ENCODE measurements at places on chromosomes 12 and 14.

- no peak for DNase-seq
Observed at GRCh38 chr14:95697764-95698163, 11.5 kb downstream of the TCL1B start.

DNA sequence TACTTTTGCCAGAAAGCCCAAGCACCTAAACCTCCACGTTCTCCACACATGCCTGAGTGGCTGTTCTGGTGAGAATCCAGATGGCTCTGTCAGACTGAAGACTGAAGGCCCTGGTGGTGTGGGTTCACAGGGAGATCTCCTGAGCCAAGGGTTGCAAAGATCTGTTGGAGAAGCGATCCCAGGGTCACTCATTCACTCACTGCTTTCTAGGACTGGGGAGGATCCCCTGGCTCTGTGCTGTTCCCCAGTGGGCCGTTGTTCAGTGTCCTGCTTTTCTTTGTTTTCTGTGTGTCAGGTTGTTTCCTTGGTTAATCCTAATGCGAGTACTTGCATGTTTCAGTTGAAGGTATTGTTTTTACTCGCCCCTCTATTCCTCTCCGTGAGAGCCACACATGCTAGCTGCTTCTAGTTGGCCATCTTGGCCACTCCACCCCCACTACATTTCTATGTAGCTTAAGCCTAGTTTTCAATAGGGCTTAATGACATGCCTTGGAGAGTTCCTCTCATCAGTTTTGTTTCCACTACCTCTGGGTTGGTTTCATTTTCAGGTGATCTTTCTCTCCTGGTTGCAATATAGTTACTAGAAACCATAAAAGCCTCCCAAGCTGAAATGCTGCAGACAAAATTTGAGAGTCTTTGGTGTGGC is 144.5 kb upstream of the SLC38A2 start:
- DNase-seq, result no peak

DNA sequence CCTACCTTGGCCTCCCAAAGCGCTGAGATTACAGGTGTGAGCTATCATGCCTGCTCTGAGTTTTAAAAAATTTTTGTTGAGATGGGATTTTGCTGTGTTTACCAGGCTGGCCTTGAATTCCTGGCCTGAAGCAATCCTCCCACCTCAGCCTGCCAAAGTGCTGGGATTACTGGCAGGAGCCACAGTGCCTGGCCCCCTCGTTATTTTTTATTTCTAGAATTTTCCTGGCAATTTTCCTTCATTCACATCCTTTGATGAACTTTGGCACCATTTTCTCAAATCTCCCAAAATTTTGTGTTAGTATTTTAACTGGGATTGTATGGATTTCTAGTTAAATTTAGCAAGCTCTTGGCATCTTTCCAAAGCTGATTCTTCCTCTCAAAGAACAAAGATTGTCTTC is 24.6 kb upstream of the SCARB1 start:
- DNase-seq, result no peak

- DNase-seq, result no peak
Observed at GRCh38 chr12:125222876-125223275, 157.6 kb downstream of the AACS start.

- DNase-seq, result no peak
Observed at GRCh38 chr14:21059842-21060613, 2.4 kb downstream of the RNASE8 start.

GRCh38 chr12:122454739-122455138 is 32.3 kb upstream of the CLIP1 start:
- no peak for DNase-seq

DNA sequence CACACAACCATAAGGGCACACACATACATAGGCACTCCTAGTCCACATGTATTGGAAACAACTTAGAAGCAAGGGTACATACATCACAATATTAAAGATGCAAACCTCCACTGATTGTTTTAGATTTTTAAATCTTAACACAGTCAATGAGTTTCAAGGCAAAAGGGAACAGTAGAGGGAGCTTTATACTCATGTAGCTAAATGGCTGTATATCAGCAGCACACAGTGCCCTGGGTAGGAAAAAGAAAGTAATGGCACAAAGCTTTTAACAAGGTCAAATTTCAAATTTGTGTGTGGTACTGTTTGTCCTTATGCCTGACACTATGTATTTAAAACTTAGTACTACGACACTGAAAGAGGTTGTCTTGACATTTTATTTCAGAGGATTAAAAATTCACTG is 262.0 kb downstream of the MED13L start:
- DNase-seq, result no peak
